CD4-positive, alpha-beta memory T cell (primary cell): ENCODE measurements at places on chromosomes 16 and 17.

- no peak for DNase-seq
Observed at GRCh38 chr16:77085981-77086380, 105.0 kb upstream of the MON1B start.

DNA sequence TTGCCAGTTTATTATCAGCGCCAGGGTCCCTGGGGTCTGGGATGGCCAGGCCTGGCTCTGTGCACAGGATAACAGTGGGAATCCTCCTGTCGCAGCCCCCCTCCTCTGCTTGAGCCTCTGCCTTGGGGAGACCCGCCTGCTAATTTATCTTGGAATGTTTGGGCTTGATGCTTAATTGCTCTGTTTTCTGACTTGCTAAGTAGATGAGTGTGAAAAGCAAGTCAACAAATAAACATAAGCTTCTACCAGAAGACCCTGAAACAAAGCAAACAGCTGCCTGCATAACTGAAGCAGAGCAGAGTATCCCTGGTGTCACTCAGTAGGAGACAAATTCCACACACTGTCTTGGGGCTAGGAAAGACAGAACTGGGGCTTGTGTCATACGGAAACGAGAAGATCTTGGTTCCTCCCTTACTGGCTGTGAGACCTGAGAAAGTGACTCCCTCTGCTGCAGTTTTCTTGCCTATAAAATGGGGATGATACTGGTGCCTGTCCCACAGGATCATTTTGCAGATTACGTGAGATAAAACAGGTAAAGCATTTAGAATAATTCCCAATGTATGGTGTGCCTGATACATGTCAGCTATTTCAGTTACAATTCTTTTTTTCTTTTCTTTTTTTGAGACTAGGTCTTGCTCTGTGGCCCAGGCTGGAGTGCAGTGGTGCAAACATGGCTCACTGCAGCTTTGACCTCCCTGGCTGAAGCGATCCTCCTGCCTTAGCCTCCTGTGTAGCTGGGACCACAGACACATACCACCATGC is 44.8 kb upstream of the IRX3 start:
- no peak for DNase-seq

DNA sequence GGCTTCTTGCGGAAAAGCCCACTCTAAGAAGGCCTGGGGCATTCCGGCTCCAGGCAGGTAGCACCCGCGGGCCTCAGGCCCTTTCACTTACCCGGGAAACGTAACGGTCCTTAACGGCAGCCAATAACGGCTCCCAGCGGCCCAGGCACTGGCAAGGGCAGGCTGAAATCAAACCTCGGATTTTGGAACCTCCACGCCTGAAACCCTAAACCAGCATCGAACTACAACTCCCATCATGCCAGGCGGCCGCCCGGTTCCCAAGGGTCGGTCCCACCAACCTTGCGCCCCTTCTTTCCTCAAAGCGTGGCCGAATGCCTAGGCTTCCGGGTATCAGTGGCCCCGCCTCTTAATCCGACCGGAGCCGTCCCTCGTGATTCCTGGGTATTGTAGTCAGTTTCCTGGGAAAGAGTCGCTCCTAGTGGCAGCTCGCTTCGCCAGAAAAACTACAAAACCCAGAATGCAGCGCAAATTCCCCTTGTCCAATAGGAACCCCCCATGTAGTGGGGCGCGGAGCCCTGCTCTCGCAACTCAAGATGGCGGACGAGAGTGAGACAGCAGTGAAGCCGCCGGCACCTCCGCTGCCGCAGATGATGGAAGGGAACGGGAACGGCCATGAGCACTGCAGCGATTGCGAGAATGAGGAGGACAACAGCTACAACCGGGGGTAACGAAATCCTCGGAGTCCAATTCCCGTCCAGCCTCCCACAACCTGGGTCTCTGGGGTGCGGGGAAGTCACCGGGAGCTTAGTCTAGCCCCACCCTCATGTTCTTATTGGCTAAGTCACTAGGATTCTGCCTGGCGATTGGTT is at the start of gene NMT1:
NMT1 (plus strand) TSS at position 521 of the 809 bp plus-strand sequence; CDS start at position 534, 13 bp downstream.
- DNase-seq, result peak; percentile 99

GRCh38 chr17:77523540-77523939 is 382.8 kb downstream of the SEC14L1 start:
- no peak for DNase-seq

DNA sequence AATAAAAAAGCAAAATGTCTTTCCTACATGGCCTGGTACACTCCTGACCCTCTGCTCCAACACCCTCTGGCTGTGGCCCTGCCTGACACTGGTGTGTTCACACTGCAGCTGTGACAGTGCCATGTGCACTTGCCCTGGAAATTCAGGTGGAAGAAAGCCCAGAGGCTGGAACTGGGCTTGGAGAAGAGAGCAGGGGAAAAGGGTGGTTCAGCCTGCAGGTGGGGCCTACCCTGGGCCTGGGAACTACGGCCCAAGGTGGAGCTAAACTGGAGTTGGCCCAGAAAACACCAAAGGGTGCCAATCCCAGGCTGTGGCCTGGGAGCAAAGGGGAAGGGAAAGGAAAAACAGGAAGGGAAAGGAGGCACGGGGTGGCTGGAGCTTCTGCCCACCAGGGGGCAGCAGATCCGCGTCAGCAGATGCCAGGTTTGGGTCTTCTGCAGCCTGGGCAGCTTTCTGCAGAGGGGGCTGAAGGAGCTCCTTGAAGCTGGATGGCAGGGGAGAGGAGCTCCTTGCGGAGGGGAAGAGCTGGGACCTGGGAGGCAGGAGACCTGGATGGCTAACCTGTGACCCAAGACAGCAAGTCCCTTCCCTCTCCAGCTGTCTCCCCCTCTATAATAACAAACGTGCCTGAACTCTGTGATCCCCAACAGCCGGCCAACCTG is 15.4 kb upstream of the CTCF start:
- peak; percentile 73 for DNase-seq

DNA sequence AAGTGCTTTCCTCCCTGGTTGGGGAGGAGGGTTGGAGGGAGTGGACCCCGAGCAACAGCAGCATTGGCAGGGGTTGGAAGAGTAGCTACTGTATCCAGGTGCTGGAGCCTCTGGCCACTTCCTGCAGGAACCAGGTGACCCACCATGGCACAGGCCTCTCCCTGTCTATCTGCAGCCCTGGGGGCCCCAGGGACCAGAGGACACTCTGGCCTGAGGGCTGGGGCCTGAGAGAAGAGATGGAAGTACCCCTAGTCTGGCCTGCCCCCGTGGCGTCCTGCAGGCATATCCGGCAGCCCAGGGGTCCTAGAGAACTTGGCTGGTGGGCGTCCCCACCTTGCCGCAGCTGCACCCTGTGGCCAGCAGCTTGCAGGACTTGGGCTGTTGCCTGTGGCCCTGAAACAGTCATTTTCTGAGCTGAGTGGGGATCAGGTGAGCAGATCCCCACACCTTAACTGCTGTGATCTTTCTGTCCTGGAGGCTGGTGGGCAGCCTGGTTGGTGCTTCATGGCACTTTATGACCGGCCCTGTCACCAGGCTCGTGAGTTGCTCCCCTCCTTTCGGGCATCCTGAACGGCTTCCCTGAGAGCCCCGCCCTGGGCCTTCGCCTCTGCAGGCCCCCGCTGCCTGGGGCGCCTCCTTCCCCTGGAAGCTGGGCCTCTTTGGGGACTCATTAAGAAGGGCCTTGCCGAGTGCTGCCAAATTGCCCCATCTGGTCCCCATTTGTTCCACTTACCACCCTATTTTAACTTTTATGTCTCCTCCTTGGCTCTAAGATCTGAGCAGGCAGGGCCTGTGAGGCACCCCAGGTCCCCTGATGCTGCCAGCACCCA is 298.6 kb downstream of the SEC14L1 start:
- DNase-seq, result no peak

GRCh38 chr17:8360751-8361150 is 15.8 kb downstream of the KRABD2 start:
- DNase-seq, result no peak

DNA sequence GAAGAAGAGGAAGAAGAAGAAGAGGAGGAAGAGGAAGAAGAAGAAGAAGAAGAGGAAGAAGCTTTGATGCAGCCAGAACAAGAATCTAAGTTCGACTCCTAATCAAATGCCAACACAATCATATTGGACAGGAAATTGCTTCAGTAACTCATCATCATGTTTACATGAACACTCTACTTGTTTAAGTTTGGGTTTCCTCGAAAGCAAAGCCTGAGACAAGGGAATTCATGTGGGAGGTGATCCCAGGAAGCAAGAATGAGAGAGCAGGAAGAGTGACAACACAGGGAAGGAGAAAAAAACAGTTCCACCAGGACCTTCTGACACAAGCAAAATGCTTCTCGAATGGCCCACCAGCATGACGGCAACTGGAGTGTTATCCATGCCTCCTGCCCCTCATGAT is 279.0 kb downstream of the PMP22 start:
- DNase-seq, result no peak

- no peak for DNase-seq
Observed at GRCh38 chr17:73271072-73271471, 9.4 kb upstream of the CPSF4L start.

GRCh38 chr17:78338486-78339259 is 21.2 kb downstream of the SOCS3 start:
- DNase-seq, result no peak

GRCh38 chr16:67329901-67330300 is 3.3 kb downstream of the LRRC36 start:
- DNase-seq, result no peak

- no peak for DNase-seq
Observed at GRCh38 chr16:64638766-64639165, 483.1 kb downstream of the CDH11 start.

DNA sequence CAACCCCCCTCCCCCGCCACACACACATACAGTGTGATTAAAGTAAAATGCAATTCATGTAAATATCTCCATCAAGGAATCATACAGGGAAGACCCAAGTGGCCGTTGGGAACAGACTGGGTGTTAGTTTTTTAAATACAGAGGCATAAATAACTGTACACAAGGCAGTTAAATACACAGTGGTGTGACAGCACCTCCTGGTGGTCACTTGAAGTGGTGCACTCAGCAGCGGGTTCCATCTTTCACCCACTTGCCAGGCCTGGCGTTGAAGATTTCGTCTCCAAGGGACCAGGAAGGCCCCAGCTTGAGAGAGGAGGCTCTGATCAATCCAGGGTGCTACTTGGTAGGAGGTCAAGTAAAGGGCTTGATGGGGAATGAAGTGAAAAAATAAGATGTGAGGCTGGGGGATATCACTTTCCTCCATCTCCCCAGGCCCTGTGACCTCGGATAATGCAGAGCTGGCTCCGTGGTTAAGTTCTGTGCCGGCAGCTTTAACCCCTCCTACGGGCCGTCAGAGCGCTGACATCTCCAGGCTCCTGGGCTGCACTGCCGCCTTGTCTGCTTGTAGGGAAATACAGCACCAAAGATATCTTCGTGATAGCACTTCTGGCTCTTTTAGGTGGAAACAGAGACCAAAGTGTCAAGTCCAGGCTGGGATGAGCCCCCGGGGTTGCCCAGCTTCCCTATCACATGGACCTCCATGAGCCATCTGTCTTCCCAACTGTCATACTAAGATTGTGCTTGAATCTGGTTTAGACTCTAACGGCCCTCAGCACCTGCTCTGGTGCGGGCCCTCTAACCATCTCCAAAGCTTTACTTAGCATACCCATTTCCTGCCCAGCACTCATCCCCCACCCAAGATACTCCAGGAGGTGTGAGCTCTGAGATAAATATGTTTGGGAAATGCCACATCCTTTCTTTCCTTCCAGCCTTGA is 20.7 kb downstream of the LGALS9 start:
- peak; percentile 56 for DNase-seq

DNA sequence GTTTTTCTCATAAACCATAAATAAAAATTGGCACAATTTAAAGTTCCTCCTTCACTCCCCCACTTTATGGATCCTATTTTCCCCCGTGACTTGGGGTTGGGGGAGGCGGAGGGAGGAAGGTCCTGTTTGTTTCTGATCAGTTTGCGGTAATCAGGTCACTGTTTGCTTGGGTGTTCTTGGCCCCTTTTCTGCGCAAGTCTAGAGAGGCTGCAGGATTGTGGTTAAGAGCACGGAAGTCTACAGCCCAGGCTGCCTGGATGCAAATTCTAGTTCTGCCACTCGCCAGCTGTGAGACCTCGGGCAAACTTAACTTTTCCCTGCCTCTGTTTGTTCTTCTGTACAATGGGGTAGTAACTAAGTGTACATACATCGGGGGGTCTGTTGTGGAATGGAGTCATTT is 12.1 kb downstream of the ATP2C2 start:
- DNase-seq, result no peak

GRCh38 chr17:78313735-78314648 is 45.9 kb downstream of the SOCS3 start:
- peak; percentile 71 for DNase-seq

DNA sequence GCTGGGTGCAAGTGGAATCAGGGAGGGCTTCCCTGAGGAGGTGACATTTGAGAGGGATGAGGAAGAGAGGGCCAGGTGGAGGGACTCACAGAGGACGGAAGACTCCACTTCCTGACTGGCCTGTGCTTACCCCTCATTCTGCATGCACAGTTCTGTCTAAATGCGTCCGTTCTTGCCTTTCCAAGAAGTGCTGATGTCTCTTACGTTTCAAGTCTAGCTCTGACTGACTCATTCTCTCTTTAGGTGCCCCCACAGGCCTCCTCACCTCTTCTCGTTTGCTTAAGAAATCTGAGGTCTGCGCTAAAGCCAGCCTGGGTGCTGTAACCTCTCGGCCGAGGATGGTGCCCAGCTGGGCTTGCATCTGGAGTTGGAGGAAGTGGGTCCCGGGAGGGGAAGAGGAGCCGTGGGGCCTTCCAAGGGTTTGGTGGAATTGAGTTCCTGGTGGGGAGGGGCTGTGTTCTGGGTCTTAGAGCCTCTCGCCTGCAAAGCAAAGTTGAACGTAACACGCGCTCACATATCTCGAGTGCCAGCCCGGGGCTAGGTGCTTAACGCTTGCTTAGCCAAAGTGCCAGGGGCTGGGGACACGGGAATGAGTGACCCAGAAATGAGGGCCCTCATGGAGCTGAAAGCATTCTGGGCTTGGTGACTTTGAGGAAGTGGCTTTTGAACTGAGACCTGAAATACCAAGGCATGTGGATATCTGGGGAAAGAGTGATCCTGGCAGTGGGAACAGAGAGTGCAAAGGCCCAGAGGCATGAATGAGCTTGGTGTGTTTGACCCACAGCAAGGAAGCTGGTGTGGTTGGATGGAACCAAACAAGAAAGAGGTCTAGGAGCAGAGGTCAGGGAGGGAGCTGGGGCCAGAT is 4.8 kb downstream of the IL4R start:
- peak; percentile 32 for DNase-seq

DNA sequence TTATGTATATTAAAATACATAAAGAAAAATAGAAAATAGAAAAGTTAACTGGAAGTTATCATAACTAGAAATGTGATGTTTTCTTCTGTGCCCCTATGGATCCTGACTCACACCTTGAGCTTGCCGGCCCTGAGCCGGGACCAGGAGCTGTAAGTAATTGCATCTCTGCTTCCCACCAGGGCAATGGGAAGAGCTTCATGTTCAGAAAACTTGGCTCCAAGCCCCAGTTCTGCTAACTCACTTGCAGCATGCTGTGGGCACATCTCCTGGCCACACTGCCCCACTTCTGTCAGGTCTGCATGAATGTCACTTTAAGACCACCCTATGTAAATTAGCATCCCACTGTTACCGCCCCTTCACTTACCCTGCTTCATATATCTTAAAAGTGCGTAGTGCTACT is 37.2 kb downstream of the GNAO1 start:
- DNase-seq, result no peak

GRCh38 chr17:5769593-5770354 is 185.5 kb upstream of the NLRP1 start:
- DNase-seq, result no peak
